ENCODE measurements at places on chromosomes 7 and 10. TPM values are rescaled to one million over a fixed set of nuclear protein-coding genes. Genes with fewer than 3 reads are reported as not detected.

Gene RASSF4
- total RNA-seq: 5.0 TPM

Gene STEAP4
- 0.02 TPM for total RNA-seq

Gene NPY
- not detected for total RNA-seq

Gene TWIST1
- 3.3 TPM for total RNA-seq

Gene SFRP4
- 4.3 TPM for total RNA-seq

Gene ANXA8
- total RNA-seq: 29.3 TPM

Gene SEMA4G
- total RNA-seq: 7.4 TPM

Gene ACTR1A
- 86.1 TPM for total RNA-seq

Gene ARHGAP19
- total RNA-seq: 4.9 TPM
